Kidney glomerular epithelial cell (primary cell): ENCODE measurements at places on chromosomes 2 and 18.

- DNase-seq = no peak
Measured at GRCh38 chr2:64987001-64987955, 1.9 kb upstream of the SLC1A4 start.

GRCh38 chr2:101114268-101114783 is 36.9 kb downstream of the TBC1D8 start:
- no peak for DNase-seq

DNA sequence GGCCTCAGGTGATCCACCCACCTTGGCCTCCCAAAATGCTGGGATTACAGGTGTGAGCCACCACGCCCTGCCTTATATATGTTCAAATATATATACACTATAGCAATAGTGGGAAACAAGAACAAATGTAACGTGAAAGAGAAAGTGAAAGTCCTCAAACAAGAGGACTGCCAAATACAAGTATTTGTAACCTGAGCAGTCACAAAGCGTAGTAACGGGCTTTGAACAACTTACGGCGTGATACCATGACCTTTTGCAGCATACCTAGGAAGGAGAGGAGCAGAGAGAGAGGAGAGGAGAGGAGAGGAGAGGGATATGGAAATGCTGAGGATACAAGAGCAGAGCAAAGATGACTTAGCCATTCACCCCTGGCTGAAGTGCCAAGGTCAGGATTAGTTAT is 113.8 kb upstream of the RGPD4 start:
- no peak for DNase-seq

DNA sequence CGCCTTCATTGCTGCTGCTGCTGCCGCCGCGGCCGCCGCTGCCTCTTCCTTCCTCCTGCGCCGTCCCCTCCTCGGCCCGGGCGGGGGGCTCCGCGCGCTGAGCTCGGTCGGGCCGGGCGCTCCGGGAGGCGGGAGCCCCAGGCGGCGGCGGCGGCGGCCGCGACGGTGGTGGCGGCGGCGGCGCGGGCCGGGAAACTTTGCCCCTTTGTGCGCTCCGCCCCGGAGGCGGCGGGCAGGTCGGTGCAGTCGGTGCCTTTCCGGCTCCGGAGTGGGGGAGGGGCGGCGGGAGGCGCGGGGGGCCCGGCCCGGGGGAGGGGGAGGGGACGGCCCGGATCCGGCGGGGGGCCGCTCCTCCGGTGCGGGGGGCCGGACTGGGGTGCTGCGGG is 205 bp downstream of the TET3 start:
- DNase-seq = no peak

DNA sequence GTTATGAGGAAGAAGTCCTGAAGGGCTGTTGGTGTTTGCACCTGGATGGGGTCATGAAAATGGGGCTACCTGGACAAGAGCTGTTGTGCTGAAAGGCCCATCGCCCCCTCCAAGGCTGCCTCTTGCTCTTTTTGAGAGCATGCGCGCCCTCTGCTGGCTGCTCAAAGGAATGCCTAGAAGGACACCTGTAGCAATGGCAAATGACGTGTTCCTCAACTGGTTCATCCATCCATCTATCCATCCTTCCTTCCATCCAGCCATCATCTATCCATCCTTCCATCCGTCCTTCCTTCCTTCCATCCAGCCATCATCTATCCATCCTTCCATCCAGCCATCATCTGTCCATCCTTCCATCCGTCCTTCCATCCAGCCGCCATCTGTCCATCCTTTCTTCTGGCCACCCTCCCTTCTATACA is 17.2 kb upstream of the RPL31 start:
- peak; percentile 50 for DNase-seq

DNA sequence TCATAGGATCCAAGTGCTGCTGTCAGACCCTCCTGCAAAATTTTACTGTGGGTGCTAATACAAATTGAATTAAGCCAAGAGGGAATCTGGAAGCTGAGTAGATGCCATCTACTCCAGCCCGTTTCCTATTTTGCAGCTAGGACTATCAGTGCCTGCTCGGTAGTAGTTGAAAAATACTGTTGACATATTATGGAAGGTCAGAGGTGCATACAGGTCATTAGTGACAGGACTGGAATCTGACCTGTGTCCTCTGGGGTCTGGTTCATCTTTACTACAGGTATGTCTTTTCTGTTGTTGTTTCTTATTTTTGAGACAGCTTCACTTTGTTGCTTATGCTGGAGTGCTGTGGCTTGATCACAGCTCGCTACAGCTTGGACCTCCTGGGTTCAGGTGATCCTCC is 58.8 kb downstream of the MAP4K4 start:
- DNase-seq = no peak

DNA sequence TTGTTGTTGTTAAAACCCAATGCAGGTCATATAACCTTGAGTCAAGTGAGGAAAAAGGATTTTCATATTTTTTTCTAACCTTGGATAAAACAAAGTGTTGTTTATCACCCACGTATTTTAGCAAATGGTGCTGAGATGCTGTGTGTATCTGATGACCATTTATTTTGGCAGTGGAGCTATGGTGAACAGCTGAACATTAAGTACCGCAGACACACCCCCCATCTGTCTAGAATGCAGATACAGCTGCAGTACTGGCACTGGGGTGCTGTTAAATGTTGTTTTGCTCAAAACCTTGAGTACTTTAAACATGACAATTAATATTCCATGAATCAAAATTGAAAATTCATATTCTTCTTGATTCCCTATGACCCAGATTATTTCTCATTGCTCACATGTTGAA is 773.3 kb upstream of the SLC39A10 start:
- no peak for DNase-seq

DNA sequence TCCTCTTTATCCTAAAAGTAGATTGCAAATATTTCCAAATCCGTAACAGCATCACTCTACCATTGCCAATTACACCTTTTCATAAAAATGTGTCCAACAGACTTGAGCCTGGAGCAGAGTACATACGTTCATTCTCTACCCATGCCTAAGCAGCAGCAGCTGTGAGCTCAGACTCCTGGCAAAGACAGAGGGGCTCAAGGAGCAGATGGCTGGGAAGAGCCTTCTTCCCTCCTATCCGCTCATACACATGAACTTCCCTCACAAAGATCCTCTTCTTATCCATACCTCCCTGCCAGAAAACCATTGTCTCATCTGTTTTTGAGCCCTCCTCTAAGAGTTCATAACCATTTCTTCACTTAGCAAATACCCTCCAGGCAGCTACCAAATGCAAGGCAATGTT is 164.3 kb upstream of the ARL4C start:
- no peak for DNase-seq
